Substantia nigra (tissue), 51 donors: ENCODE measurements at places on chromosomes 16 and 17.

DNA sequence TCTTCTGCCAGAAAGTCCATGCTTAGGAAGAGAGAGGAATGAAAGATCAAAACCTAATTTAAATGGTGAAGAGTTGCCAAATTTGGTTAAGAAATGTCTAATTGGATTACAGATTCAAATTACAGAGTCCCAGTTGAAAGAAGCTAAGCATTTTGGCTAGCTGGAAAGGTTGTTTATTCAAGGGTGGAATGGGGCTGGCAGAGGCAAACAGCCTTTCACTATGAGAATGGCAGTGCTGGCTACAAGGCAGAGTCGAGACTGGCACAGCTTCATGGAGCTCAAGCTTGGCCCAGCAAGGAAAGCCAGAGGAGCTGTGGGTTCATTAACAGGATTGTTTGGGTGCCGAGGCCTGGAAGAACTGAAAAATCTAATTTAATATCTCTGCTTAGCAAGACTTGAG is 13.6 kb downstream of the MAP3K3 start:
- DNase-seq, result no peak

DNA sequence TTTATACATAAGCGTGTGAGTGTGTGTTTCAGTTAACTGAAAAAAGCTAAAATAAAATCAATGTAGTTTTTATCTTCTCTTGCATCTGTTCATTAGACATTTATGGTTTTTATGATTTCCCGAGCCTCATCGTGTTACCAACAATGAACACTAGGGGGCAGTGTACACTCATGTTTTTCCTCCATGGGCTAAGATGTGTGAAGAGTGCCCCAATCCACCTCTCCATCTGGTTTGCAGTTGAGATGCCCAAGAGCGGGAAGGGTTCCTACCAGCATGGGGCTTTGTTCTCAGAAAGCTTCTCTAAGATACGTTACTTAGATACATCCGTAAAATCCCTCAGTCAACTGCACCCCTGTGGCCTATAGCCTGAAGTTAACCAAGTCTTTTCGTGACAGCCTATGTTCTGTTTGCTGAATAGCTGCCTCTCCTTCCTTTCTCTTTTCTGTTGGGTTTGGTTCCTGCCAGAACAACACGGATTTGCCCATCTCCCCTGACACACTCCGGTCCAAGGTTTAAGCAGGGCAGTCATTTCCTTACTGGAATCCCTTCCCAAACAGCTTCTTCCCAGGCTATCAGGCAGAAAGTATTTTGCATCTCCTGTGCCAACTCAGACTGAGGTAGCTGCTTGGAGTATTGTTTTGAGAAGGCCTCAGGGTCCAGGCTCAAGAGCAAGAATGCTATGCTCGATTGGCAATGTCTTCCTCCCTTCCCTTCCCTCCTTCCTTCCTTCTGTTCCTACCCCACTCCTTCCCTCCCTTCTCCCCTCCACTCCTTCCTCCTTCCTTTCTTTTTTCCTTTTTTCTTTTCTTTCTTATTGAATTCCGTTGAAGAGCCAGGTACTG is 12.9 kb upstream of the ELAC2 start:
- DNase-seq, result no peak

DNA sequence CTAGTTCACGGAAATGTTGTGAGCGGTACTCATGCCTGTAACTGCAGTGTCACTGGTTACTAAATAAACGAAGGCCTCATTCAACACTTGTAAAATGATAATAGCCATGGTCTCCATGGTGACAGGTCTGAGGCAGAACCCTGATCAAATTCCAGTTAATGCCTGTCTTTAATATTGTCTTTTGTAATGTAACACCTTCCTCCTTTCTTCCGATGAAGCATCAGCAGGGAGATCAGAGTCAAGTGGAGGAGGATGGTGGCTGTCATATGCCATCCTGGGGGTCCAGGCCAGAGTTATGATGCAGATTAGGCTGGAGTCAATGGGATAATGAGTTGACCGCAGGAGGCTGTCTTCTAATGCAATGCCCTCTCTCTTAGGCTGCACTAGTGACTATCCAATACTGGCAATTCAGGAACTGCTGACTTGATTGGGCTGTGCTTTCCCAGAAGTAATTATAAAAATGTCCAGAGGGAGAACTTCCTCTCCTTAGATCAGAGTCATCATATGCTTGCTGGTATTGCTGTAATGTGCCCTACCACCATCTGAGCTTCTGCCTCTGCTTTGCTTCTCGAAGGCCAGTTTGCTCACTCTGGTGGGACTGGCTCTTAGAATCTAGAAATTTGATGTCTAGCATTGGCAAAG is 419.1 kb downstream of the CA10 start:
- DNase-seq, result no peak

DNA sequence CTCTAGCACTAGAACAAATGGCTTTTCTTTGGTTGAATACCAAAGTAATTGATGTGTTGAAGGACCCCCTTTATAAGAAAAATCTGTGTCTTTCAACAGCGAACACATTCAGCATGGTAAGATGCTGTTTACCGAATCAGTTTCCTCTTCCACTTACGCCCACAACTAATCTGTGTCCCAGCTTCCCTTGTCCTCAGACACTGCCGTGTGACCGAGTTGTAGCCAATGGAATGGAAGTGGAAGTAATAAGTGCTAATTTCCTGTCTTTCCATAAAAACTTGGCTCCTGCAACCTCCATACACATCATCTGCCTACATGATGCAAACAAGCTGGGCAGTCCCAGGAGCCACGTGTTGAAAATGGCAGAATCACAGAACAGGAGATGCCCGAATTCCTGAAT is 10.4 kb downstream of the CDIPT start:
- DNase-seq, result no peak

DNA sequence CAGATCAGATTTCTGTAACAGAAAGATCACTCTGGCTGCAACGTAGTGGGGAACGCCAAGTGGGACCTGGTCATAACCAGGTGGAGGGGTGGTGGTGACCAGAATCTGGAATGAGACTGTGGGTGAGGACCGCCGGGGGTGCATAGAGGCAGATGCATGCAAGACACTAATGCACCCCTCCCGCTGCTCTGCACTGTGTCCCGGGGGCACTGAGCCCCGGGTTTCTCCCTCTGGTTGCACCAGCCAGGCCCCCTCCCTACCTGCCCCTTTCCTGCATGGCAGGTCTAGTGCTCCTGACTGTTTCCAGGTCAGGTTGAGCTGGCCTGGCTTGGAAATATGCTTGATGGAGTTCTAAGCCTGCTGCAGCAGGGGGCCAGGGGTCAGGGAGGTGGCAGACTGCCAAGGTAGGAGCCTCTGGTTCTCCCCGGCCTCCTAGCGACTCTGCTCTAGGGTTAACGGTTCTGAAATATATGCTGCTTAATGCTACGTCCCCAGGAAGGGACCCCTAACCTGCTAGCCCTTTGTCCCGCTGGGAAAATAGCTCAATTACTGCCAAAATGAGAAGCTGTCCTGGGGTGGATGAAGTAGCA is 94.3 kb downstream of the SDK2 start:
- no peak for DNase-seq

DNA sequence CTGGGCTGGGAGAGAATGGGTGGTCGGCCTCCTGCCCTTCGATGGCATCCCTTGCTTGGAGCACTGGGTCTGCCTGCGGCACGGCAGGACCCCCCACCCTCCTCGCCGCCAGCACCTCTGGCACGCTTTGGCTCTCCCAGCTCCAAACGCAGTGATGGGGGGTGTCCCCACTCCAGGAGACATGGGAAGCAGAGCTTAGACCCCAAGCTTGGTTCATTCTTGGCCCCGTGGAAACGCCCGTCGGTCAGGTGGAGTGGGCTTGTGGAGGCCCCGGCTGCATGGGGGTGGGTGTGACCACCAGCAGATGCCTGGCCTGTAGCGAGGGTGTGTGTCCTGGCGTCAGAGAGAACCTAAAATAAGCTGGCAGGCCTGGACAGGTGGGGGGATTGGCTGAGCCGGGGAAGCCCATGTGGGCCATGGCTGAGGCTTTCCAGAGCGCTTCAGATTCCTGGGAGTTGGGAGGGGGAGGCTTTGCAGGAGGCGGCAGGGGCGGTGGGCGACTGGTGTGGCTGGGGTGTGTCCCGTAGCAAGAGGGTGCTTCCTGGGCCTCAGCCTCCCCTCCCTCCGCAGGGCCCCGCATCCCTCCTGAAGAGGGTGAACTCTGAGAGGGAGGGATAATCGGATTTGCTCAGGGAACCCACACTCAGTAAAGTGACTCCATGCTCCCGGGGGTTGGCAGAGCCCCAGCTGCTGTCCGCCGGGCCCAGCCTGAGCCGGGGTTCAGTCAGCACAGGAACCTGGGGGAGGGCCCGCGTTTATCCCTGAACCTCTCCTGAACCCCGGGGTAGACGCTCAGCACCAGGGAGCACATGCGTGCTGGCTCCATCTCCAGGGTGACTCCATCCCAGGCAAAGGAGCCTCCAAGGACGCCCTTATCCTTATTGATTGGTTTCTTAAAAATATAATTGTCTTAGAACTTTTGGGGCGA is 3.4 kb downstream of the CACNA1H start:
- no peak for DNase-seq

DNA sequence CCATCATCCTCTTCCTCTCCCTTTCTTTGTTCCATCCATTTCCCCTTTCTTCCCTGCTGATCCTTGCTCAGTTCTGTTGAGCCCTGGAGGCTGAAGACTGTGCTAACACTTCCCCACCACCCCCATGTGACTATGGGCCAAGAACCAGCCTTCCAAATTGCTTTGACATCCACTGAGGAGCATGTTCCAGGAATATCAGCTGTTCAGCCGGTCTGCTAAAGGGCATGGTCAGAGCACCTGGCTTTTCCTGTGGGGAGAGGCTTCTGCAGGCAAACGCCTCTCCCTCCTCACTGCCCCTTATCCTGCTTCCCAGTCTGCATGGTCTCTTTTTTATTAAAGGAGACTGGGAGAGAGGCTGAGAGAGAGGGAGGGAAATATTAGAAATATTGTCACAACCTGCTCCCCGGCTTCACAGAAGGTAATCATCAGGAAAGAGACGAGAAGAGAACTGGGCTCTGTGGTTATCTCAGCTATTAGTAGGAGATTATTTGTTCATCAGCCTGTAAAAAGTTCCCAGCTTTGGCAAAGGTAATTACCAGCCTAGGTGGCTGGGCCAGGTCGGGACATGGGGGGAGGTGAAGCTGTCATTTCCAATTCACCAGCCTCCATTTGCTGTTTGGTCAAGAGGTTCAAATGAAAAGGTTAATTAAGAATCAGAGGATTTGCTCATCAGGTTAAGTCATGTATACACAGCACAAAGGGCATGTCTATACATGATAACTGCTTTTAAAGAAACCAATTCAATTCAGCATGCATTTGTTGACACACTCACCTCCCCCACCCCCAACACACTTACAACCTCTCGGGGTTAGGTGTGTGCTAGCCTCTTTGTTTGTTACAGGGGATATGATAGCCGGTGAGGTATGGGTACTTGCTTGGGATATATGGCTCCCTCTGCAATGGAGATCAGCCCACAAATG is 83.7 kb upstream of the CRHR1 start:
- peak; percentile 26 for DNase-seq

DNA sequence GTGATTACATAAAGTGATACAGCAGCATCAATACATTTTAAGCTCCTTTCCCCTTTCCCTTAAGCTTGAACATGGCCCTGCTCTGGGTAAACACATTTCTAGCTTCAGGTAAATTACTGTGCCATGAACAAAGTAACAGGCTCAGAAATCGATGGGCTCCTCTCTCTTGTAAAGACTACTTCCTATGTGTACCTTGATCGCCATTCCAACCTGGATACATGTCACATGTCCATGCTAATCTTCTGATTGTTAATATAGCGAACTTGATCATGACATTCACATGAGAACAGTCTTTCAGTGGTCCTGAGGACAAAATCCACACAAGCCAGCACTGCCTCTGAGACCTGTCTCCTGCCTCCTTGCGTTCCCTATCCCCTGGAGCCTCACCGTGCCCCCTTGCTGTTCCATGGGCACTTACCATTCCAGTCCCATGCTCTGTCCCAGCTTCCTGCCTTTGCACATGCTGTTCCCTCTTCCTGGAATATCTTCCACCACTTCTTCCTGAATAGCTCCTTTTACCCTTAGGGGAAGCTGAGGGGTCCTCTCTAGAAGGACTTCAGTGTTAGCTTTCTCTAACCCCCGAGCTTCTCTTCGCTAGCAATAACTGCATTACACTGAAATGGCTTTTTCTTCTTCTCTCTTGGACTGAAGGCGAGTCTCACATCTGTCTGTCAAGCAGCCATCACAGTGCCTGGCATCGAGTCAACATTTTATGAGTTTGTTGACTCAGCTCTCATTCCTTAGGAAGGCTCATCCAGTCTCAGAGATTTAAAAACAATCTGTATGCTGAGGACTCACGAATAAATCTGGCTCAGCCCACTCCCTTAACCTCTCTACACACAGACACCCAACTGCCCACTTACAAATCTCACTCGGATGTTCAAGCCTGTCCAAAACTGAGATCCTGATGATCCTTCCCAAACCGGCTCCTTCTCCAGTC is 93.3 kb downstream of the ASIC2 start:
- DNase-seq, result no peak
